ENCODE measurements at places on chromosomes 1 and 21.

- no peak for DNase-seq
Measured at GRCh38 chr1:8472668-8473067, 154.8 kb downstream of the SLC45A1 start.

DNA sequence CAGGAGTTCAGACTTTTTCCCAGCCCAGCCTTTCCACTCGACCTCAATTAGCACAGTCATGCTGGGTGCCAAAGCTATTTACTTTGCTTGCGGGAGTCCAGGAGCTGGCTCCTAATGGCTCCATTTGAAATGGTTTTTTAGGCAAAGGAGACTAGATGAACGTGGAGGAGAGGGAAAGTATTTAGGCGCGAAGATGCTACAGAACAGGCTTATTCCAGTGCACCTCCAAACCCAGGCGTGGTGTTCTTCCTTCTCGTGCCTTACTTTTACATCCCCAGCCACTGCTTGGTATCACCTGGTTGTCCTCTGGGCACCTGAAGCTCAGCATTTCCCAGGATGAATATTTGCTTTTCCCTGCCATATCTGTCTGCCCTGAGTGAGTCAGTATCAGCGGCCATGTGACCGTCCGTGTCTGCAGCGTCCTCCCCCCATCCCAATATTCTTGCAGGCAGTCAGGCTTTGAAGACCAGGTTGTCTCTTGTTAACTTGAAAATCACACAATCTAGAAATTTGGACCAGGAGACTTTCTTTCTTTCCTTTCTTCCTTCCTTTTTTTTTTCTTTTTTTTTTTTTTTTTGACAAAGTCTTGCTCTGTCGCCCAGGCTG lies 198.5 kb downstream of the DYRK1A start:
- peak; percentile 27 for DNase-seq

DNA sequence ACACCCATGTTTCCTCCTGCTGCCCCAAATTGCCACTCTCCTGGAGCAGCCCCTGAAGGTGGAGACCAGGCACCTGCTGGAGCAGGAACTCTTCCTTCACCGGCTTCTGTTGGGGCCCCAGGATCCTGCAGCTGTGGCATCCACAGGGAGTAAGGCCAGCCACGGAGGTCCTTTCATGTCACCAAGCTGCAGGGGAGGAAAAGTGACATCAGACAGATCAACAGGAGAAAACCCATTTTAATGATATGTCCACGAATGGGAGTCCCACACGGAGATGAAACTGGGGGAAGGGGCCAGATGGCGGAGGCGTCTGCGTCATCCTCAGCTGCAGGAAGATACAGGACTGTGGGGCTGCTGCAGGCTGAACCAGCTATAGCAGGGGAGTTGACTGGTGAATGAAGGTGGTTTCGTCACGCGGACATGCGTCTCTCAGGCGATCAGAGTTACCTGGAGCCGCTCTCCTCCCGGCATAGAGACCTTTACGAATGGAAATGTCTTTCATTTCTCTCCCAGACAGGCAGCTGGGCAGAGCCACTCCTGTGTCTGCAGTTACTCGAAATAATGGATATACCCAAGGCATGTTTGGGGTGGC lies 9.9 kb downstream of the TP73 start:
- no peak for DNase-seq

DNA sequence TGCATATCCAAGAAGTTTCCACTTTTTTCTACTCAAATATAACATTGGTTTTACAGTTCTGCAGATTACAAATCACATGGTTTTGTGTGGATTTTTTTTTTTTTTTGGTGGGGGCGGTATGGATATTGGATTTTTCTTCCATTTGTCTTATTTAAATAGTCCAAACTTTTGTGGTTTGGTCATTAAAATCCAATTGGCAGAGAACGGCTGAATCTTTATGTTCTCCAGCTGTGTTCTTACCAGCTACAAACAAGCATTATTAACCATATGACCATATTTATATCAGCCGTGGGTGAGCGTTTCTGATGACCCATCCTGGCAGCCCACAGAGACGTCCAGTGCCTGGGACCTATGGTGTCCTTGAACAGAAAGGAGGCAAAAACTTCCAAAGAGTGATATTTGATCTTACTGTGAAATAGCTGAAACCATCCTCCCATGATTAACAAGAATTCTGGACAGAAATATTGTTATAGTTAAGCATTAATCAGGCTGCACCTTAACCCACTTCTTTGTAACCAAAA lies 200.4 kb downstream of the LYPLAL1 start:
- DNase-seq, result no peak

GRCh38 chr21:38266732-38267131 lies 9.9 kb downstream of the KCNJ15 start:
- DNase-seq, result no peak

DNA sequence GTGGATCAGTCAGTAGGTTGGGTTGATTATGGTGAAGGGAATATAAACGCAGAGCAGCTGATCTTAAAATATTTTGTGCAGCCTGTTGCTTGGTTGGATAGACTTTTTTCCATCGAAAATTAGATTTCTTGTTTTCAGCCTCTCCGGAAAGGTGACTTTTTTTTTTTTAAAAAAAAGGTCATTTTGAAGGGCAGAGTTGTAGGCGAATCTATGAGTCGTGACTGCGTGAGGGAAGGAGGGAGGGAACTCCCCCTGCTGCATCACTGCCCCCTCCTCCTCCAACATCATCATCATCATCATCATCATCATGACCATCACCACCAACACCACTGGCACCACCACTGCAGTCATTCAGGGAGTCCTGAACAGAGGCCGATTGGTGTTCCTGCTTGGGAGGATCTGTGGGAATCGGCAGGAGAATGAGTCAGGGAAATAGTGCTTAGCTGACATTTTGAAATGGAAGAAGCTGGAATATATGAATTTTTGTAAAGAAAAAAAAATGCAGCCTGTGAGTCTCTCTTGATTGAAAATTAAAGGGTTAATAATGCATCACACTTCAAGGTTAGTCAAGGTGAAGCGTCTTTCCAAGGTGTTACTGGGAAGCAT lies 1.2 kb downstream of the ATP1B1 start:
- DNase-seq, result no peak

- DNase-seq, result no peak
Measured at GRCh38 chr1:64581135-64581842, 111.4 kb downstream of the CACHD1 start.

- DNase-seq, result no peak
Measured at GRCh38 chr21:36039861-36040260, 20.5 kb downstream of the SETD4 start.

DNA sequence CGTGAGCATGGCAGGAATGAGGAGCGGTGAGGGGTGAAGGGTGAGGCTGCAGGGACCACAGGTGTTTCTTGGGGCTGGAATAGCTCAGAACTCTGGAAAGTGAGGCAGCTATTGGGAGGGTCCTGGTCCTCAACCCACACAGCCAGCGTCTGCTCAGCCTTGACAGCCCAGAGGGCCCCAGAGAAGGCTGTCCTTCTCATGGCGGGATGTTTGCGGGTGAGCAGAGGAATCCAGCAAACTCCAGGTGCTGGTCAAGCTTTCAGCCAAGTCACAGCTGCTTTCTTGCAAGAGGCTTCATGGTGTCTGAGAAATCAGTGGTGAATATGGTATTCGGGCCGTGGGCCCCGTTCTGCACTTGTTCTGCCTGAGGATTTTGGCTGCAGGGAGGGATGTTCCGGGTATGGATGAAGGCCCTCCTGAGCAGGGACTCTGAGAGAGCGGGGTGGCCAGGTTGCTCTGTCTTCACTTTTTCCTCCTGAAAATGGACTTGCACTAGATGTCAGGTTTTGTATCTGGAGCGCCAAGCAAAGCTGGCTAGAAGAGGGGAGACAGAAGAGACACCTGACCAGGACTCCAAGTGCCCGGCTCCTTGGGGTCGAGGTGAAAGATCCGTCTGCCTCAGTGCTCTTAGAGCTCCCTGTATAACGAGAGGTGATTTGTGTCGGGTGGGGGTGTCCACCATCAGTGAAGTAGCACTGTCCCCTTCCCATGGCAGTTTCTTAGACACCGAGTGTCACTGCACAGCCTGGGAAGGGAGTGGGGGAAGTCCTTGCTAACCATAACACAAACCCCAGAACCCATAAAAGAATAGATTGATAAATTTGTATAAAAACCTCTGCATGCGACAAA lies 139.9 kb downstream of the PEX14 start:
- DNase-seq, result no peak

GRCh38 chr21:45228171-45228641 lies 59.5 kb downstream of the POFUT2 start:
- no peak for DNase-seq

DNA sequence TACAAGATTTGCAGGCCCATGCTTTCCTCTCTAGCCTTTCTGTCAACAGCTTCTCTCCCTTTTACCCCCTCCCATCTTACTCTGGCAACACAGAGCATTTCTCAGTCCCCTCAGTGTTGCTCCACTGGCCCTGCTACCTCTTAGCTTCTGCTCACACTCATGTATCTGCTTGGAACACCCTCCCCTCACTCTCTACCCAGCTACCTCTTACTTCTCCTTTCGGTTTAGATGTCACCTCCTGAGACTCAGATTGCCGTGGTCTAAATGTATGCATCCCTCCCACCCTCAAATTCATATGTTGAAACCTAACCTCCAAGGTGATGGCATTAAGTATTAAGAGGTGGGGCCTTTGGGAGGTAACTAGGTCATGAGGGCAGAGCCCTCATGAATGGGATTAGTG lies 80.1 kb downstream of the FOXD2 start:
- DNase-seq, result no peak

- DNase-seq, result no peak
Measured at GRCh38 chr1:235069176-235069575, 59.5 kb downstream of the TOMM20 start.

DNA sequence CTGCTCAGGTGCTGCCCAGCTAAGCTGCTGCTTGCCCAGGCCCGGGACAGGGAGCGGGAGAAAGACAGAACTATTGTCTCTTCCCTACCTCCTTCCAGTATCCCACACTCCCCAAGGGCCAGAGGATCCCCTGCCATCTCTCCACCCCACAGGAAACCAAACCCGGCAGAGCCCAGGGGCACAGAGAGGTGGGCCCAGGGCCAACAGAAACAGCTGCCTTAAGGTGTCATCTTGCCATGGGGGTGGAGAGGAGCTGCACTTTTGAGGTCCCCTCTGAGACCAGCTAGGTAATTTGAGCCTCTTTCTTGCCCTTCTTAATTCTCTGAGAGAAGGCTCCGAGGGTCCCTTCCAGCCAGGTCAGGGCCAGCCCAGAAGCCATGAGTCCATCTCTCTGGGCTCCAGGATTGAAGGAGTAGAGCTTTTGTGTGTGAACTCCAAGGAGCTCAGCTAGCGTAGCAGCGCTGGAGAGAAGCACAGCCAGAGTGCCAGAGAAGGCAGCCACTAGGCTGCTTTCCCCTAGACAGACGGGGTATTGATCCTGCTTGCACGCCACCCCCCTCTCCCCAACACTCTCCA lies 9.7 kb upstream of the GPR61 start:
- peak; percentile 19 for DNase-seq

GRCh38 chr1:216528816-216529215 lies 105.6 kb upstream of the USH2A start:
- no peak for DNase-seq

GRCh38 chr1:61388566-61388965 lies 306.2 kb downstream of the NFIA start:
- DNase-seq, result no peak

- no peak for DNase-seq
Measured at GRCh38 chr1:1984560-1985070, 19.0 kb downstream of the CFAP74 start.

DNA sequence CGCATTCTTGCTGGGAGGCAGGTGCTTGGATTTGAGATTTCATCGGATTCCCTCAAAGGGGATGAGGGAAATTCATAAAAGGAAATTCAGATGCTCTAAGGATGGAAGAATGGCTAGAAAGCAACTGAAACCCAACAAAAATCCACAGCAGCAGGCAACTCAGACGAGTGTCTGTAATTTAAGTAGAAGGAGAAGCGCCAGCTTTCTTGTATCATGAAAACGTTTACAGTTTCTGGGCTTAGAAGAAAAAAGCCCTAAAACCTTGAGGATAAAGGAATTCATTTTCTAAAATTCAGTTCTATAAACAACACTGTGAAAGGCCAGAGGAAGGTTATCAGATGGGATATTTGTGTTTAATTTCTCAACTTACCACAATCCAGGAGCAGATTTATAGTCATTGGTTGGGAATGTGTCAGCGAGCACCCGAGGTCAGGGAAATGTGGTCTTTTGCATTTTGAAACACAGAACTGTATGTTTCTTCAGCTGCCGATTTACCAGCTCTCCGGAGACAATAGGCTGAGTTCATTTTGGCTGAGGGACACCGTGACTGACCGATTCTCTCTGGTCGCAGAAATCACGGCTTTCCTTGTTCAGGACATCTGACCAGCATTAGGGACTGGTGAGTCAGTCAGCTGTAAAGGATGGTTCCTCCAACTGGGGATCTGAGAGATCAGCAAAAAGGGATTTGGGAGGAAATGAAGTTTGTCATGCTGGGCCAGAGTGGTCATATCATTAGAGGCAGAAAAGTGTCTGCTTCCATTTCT lies 111.6 kb upstream of the ERRFI1 start:
- no peak for DNase-seq

DNA sequence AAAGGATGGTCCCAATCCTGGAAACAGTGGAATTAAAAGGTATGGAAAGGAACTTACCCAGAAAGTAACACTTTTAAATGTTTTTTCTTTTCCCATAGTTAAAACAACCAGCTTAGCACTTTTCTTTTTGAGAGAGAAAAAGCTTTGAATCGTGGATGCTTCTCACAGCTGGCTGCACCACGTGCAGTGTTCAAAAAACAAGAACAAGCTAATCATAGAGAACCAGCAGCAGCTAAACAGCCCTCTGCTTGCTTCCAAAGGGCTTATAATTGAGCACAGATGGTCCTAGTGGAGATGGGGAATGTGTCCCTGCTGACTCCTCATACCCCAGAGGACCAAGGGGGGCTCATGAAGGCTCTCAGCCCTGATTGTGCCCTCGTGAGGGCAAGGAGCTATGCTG lies 26.4 kb downstream of the UTP25 start:
- DNase-seq, result no peak

GRCh38 chr1:179230251-179230650 lies 774 bp upstream of the ABL2 start:
- no peak for DNase-seq

DNA sequence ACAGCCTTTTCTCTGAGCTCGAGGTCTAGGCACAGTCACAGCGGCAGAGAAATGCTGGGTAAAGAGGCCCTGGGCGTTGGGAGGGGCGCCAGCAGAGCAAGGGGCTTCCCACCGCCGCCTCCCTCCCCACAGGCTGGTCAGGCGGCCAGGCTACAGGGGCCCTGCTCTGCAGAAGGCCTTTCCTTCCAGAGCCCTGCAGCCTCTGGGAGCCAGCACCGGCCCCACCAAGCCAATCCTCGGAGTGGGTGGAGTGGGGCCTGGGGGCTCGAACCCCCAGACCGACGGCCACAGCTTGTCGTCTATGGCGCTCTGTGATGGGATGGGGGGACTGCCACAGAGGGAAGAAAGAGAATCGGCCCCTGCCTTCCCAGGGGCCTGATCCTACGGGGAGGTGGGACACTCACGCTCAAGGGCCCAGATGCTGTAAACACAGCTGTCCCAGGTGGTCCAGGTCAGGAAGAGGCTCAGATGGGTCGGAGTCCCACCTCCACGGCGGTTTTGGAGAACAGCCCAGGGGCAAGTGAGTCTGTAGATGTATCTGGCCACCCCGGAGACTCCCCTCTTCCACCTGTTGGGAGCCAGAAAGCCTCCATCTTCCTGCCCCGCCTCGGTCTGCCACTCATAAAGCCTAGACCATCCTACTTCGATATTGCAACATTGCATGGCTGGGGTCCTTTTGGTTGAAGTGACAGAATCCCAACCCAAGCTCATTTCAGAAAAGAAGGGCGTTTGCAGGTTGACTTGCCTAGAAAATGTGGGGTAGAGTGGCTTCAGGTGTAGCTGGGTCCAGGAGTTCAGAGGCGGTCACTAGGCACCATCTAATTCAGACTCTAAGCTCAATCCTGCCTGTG lies 95.6 kb downstream of the SIK1 start:
- DNase-seq, result no peak
